Tibial nerve (tissue), 4 donors: ENCODE measurements at places on chromosomes 7 and 10. TPM values are rescaled to one million over a fixed set of nuclear protein-coding genes. Genes with fewer than 3 reads are reported as not detected.

DNA sequence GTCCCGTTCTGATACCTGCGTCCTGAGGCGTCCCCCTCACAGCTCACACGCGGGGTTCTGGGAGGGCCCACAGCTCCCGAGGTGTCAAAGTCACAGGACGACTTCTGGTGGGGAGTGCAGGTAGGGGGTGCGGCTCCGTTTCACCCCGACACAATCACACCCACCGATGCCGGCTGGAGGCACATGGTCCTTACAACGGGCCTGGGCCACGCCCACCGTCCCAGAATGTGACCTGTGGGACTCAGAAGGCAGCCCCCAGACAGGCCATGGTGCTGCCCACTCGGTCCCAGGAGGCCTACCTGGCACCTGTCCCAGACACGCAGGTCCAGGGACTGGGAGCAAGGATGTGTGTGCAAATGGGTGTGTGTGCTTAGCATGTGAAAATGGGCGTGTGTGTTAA, 86.0 kb downstream of the UNCX start:
- no peak for DNase-seq

The SLC18A3 gene
- total RNA-seq: not detected

The POMZP3 gene
- 9.9 TPM for total RNA-seq

- peak; percentile 44 for DNase-seq
Observed at GRCh38 chr10:103053659-103054581, 135.8 kb downstream of the CNNM2 start.

GRCh38 chr7:130669085-130669700, 645 bp upstream of the COPG2 start:
- peak; percentile 7 for DNase-seq

- DNase-seq: no peak
Observed at GRCh38 chr10:77593771-77594470, 43.7 kb downstream of the KCNMA1 start.

GRCh38 chr7:21986096-21986495, 40.4 kb upstream of the CDCA7L start:
- no peak for DNase-seq

The KCNMA1 gene
- 11.3 TPM for total RNA-seq

- no peak for DNase-seq
Observed at GRCh38 chr10:107028236-107028635, 136.3 kb downstream of the SORCS1 start.

DNA sequence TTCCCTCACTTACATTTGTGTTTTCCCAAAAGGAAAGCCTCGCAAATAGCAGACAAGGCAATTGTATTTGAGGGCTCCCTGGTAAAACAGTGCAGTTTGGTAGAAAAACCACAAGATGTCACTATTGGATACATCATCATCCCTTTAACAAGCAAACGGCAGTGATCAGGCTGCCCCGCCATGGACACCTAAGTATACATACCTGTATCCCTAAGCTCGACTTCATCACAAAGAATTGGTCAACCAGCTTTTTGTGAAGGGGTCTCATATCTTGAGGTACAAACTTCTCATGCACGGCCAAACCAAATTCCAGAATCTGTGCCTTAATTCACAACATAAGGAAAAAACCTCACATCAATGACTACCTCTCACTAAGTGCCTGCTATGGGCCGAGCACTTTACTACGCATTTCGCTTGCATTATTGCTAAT, 179.5 kb upstream of the IMMP2L start:
- DNase-seq: peak; percentile 19

The RAPGEF5 gene
- 121 TPM for total RNA-seq

GRCh38 chr7:156764016-156764669, 123.6 kb downstream of the RNF32 start:
- peak; percentile 36 for DNase-seq

GRCh38 chr10:79472951-79473350, 27.5 kb upstream of the ZCCHC24 start:
- DNase-seq: no peak

DNA sequence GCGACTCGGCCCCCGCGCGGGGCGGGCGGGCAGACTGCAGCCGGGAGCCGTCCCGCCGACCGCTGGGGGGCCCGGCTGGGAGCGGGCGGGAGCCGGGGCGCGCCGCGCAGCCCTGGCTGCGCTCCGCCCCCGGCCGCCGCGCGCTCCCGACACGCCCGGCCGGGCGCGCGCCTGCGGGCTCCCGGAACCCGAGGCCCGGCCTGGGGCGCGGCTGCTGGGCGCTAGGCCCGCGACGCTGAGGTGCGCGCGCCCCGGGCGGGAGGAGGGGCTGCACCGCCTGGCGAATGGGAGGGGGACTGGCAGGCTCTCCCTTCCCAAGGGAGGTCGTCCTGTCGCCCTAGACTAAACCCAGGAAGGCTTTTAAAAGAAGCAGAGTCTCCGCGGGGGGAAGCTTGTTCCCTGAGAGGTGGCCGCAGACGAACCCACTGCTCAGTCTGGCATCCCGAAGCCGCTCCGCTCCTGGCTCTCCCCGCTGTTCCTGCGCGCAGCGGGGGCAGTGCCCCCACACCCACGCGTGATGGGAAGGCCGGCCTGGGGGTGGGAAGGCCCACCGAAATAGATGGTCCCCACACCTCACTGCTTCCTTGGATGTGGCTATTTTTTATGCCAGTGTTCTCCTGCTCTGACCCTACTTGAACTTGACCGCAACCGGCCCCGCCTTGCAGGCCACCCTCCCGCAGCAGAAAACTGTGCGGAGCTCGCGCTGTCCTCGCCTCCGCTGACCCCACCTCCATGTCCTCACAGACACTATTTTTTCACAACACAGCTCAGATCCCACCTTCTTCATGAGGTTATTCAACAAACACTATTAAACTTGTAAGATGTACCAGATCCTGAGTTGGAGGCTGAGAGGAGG, at the start of gene VOPP1:
Gene VOPP1, minus strand, starts transcription at position 125 of the 856 bp plus-strand sequence. CDS start 178 bp downstream, outside the sequence.
- DNase-seq: peak; percentile 20

The ECHS1 gene
- total RNA-seq: 70.5 TPM

The C7orf57 gene
- total RNA-seq: not detected

The MKI67 gene
- total RNA-seq: under 0.01 TPM

DNA sequence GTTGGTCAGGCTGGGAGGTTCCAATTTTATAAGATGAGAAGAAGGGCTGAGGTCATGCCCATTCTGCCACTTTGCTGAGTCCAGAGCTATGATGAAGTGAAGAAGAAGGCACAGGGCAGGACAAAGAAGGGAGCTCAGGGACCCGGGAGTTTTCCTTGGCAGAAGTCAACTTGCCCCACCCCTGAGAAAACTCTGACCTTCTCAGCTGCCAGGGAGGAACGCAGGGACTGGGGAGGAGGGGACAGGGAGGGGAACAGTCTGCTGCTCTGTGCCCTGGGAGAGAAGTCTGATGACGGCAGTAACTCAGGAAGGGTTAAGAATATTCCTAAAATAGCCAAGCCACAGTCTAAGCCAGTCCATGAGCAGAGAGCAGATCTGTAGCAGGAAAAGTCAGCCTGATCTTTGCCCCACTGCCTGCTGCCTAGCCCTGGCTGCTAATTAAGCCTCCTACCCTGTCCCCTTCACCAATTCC, 11.7 kb downstream of the ADIRF start:
- DNase-seq: no peak

DNA sequence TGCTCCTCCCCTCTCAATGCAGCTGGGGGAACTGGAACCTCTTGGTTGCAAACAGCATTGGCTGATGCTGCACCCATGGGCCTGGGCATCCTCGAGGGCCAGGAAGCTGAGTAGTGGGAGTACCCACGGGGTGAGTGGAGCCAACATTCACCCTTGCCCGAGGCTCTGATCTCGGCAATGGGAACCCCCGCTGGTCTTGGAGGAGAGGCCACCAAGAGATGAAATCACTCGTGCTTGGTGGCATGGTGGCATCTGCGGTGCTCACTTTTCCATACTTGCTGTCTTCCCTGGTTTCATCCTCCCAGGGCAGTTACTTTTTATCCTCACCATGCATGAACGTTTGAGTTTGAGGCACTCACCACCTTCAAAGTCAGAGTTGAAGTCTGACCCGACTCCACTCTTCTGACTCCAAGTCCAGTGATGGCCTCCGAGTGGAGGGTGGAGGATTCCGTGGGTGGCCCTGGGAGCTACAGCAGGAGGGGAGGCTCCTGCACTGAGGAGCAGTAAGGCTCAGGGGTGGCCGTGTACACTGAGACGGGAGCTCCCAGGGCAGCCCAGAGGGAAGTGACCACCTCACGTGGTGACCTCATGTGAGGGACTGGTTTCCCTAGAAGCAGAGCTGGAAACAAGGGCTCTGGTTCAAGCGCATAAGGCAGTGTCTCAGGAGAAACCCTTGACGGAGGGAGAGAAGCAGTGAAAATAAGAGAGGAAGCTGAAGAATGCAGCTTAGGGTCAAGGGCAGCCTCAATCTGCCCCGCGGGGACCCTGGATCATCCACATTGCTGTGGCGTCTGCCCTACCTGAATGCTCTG, 349.1 kb downstream of the TCERG1L start:
- no peak for DNase-seq

GRCh38 chr10:63348245-63348850, 117.4 kb downstream of the JMJD1C start:
- DNase-seq: no peak

GRCh38 chr7:24325708-24326107, 41.7 kb downstream of the NPY start:
- DNase-seq: no peak

DNA sequence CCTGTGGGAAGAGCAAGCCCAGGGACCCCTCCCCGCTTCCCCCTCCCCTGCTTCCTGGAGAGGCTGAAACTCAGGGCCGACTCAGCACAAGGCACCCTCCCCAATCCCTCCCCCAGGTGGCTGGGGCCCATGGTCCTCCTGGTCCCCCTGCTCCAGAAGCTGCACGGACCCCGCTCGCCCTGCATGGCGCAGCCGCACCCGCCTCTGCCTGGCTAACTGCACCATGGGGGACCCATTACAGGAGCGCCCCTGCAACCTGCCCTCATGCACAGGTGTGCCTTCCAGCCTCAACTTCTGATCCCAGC, 19.7 kb upstream of the ZNF862 start:
- no peak for DNase-seq

The LRRD1 gene
- total RNA-seq: 0.42 TPM

The ZNF239 gene
- total RNA-seq: 3.1 TPM

GRCh38 chr7:92725161-92725925, 111.0 kb downstream of the CDK6 start:
- no peak for DNase-seq

The ECD gene
- 31.0 TPM for total RNA-seq
